ENCODE measurements at places on chromosomes 12 and 14.

DNA sequence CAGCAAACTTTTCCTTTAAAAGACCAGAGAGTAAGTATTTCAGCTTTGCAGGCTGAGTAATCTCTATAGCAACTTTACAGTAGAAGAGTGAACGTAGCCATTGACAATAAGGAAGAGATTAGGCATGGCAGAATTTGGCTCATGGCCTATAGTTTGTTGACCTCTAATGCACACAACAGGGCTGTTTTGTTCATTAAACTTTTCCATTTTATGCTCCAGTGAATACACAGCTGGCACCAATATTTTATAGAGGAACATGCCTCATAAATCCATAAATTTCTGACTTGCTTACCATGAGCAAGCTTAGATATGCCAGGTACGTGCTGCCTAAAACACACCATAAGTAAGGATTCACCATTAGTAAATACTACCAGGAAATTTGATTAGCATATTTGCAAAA is 609.0 kb upstream of the STXBP6 start:
- DNase-seq: no peak

DNA sequence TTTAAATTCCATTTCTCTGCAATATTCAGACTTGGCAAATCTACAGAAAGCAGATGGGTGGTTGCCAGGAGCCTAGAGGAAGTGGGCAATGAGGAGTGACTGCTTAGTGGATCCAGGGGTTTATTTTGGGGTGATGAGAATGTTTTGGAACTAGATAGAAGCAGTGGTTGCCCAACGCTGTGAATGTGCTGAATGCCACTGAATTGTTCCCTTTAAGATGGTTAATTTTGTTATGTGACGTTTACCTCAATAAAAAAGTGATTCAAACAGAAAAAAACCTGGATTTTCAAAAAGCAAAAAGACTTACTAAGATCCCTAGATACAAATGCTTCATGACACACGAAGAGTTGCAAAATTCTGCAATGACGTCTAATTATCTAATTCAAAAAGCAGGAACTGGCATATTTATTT is 34.2 kb downstream of the DAO start:
- peak; percentile 29 for DNase-seq

DNA sequence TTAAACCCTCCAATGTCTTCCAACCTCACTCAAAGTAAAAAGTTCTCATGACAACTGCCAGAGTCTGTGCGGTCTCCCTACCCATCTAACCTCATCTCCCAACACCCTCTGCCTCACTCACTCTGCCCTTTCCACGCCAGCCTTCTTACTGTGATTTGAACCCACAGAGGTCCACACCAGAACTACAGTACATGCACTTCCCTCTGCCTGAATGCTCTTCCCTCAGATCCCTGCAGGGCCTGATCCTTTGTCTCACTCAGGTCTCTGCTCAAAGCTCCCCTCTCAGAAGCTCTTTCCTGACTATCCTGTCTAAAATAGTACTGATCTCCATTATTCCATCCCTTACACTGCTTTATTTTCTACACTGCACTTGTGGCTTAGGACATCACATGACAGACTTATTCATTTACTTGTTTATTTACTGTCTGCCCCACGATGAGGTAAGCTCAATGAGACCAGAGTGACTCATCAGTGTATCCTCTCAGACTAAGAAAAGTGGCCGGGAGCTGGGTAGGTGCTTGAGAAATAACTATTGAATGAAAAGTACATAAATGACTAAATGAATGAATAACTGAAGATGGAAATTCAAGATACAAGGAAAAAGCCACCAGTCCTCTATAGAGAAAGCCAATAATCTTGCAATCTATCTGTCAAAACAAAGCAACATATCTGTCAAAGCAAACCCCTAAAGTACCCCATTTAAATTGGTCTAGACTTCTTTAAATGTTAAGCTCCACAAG is 17.1 kb downstream of the POMT2 start:
- peak; percentile 97 for DNase-seq

DNA sequence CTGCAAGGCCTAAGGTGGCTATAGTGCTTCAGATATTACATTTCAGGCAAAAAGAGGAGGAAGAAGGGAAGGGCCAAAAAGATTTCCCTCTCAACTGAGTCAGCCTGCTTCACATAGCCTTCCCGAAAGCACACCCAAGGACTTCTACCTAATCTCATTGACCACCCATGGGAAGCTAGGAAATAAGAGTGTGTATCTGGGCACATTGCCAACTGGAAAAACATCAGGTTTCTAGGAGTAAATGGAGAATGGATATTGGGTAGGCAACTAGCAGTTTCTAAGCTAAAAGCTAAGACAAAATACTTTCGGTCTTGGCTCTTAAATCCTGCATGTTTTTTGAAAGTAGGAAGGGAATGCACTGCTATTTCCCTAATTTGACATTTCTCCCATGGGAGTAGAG is 221.7 kb upstream of the GRIP1 start:
- DNase-seq: no peak

DNA sequence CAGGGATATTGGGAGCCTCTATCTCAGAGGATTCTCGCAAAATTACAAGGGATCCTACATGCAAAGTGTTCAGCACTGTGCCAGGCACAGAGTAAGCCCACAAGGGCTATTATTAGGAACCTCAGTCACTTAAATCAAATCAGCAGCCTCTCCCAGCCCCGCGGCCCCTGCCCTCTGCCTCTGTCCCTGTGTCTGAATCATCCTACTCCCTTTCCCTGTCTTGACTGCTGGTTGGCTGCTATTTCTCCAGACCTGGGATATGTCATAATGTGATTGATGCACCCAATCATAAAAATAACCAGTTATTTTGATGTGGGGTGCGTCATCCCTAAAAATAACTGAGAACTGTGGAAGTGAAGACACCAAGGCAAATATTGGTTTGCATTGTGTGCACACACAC is 176.3 kb downstream of the KSR2 start:
- no peak for DNase-seq

- DNase-seq: no peak
Observed at GRCh38 chr14:89255012-89255411, 162.0 kb downstream of the FOXN3 start.

Data from adipocyte (in vitro differentiated cells).